ENCODE measurements at places on chromosomes 2 and 18.

- DNase-seq = no peak
Measured at GRCh38 chr2:106232638-106233349, 38.7 kb upstream of the UXS1 start.

DNA sequence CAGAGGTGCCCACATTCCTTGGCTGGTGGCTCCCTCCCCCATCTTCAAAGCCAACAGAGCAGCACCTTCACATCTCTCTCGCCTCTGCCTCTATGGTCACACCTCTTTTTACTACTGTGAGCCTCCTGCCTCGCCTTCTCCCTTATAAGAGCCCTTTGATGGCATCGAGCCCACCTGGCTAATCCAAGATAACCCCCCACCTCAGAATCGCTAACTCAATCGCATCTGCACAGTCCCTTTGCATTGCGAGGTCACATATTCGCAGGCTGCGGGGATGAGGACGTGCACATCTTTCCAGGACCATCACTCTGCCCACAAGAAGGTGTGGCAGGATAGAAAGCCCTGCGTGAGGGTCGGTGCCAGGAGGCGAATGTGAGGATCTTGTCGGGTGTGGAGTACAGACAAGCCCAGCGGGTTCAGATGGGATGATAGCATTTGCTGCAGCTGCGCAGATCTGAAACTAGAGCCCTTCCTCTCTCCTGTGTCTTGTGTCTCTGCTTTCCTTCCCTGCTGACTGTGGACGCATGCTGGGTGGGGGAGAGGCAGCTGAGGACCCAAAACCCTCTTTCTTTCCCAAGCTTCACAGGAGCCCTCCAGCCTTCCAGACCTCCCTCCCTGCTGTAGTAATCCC is 148.3 kb upstream of the HDAC4 start:
- no peak for DNase-seq

GRCh38 chr2:48445091-48445725 is 84.7 kb upstream of the STON1 start:
- no peak for DNase-seq

GRCh38 chr2:31983762-31984467 is 26.9 kb downstream of the MEMO1 start:
- no peak for DNase-seq

- DNase-seq = no peak
Measured at GRCh38 chr2:71536226-71536671, 82.9 kb downstream of the DYSF start.

- DNase-seq = no peak
Measured at GRCh38 chr2:74232426-74232825, 34.0 kb downstream of the MTHFD2 start.

DNA sequence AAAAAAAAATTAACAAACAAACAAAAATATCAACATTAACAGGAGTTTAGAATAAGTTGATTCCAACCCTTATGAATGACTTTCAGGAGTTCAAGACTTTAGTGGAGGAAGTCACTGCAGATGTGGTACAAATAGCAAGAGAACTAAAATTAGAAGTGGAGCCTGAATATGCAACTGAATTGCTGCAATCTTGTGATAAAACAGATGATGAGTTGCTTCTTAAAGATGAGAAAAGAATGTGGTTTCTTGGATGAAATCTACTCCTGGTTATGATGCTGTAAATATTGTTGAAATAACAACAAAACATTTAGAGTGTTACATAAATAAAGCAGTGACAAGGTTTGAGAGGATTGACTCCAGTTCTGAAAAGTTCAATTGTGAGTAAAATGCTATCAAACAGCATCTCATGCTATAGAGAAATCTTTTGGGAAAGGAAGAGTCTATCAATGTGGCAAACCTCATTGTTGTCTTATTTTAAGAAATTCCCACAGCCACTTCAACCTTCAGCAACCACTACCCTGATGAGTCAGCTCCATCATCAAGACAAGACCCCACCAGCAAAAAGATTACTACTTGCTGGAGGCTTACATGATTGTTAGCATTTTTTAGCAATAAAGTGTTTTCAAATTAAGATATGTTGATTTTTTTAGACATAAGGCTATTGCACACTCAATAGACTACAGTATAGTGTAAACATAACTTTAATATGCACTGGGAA is 42.7 kb upstream of the TAF4B start:
- DNase-seq = no peak

DNA sequence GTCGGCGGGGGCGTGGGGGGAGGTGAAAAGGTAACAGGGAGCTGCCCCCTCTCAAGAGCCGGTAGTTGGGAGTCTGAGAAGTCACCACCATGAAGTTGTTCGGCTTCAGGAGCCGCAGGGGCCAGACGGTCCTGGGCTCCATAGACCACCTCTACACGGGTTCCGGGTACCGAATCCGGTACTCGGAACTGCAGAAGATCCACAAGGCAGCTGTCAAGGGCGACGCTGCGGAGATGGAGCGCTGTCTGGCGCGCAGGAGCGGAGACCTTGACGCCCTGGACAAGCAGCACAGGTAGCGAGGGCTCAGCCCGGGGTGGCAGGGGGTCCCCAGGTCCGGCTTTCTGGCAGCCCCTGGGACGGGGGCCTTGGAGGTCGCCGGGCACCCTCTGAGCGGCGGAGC is 47.1 kb upstream of the ZNF519 start:
- no peak for DNase-seq

DNA sequence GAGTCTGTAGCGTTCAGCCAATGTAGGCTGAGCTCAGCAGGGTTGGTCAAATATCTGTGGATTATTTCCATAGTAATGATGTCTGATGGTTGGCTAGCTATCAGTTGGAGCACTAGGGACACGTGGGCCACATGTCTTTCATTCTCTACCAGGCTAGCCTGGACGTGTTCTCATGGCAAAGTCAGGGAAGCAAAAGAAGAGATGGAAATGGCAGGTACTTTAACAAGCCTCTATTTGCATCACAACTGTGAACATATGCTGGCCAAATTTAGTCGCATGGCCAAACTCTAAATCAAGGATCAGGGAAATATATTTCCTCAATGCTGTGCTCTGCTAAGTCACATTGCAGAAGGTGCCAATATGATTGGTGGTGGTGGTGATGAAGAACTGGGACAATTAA is 371.6 kb upstream of the CHST9 start:
- no peak for DNase-seq

DNA sequence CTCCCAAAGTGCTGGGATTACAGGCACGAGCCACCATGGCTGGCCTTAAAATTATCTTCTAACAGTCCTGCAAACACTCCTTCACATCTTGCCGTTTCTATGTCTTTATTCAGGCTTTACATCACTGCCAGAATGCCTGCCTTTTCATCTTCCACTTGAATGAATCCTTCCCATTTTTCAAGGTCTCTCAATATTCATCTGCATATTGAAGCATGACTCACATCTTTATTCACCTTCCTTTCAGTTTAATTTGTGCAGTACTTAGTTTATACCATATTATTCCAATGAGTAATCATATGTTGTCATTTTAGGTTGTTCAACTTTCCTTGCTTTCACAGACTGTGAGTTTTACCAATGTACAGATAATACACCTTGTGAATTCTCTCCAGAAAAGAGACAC is 510.1 kb upstream of the PIK3C3 start:
- no peak for DNase-seq

DNA sequence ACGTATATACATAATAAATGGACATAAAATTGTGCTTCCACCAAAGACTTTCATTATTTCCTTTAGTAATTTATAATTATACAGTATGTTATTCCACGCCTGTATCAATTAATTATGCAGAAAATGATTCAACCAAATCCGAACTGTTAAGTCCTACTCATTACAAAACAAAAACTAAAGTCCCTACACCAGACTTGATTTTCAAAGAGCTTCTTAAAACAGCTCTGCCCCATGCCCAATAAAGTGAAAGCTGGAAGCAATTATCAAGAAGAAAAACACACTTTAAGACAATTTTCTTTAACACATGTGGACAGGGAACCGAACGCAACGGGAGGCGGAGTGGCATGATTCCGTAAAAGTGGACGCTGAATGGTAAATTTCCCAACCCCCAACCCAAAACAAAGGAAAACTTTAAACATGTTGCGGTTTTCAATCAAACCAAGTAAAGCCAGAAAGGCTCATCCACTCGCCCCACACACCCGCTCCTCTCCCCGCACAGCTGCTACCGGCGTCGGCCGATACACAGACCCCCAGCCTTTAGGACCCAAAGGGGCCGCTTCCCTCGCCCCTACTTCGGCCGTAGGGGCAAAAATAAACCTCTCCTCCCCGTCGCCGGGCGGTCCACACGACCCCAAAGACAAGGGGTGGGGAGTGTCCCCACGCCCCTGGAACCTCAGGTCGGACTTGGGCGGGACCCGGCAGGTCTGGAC is 705 bp downstream of the YES1 start:
- no peak for DNase-seq

GRCh38 chr2:88765154-88765888 is 73.8 kb downstream of the RPIA start:
- no peak for DNase-seq

- DNase-seq = no peak
Measured at GRCh38 chr2:42762155-42762554, 1.8 kb downstream of the OXER1 start.

GRCh38 chr18:36814994-36815393 is 13.8 kb downstream of the TPGS2 start:
- no peak for DNase-seq

DNA sequence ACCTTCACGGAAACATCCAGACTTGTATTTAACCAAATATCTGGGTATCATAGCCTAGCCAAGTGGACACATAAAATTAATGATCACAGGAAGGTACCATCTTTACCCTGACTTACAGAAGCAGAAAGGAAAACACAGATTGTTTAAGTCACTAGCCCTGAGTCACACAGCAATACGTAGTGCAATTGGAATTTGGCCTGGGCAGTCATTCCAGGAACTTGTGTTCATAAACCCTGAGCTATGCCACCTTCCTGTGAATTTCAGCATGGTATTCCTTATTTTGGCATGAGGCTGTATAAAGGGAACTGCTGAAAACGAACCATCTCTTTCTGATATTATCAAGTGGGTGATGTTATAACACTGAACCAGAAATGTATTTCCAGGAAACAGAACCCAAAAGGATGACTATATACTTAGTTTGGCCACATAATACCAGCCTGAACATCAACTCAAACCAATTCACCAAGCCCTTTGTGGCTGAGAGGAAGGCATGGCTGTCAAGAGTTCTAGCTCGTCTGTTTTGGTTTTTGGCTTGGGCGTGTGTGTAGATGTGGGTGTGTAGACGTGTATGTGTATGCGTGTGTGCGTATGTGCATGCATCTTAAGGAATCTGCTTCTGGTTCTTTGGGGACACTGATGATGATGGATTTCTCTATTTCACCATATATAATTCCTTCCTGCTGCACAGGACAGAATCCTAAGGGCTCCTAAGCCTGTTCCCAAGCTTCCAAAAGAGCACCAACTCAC is 533.4 kb upstream of the ID2 start:
- no peak for DNase-seq

DNA sequence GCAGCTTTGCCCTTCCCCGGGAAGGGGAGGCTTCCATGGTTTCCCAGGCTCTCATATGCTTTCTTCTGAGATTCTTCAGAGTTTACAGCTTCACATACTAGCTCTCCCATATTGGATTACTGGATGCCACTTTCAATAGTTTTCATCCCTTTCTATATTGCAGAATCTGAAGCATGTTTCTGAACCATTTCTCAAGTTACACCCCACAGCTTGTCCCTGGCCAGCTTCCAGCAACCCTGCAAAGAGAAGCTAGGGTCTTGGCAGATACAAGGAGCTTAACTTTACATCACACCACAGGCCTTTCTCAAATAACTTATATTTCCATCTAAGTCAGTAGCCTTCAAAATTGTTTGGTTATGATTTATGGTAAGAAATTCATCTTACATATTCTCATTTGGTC is 39.6 kb downstream of the LHCGR start:
- DNase-seq = no peak

- no peak for DNase-seq
Measured at GRCh38 chr2:58976375-58977071, 735.4 kb upstream of the FANCL start.
